NCI-H748 treated with DMSO at 0.1 percent for 48 hours (cell line): ENCODE measurements at places on chromosomes 4 and X.
A peak's percentile ranks its signal among the peaks of the same experiment; 100 is the strongest.

DNA sequence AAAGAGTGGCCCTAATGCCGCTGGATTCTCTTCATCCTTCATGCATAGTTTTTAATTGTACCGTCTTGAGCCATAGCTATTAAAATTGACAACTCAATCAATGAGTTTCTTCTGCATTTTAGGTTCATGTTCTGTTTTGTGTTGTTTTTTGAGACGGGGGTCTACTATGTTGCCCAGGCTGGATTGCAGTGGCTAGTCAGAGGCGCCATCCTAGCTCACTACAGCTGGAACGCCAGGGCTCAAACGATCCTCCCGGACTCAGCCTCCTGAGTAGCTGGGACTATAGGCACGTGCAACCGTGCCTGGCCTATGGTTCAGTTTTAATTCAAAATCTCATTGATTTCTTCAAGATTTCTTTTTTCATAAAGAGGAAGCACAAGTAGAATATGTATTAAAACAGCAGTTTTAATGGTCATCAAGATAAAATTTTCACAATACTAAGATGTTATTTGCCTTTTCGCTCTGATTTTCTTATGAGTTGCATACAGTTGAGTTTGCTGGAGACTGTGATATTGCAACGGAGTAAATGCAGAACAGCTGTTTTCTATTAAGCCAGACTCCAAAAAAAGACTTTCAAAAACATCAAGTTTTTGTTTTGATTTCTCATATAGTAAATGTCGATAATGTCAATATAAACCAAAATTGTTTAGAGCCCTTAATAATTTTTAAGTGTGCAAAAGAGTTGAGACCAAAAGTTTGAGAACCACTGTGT is 1.1 kb upstream of the STX18 start:
- DNase-seq, result no peak

DNA sequence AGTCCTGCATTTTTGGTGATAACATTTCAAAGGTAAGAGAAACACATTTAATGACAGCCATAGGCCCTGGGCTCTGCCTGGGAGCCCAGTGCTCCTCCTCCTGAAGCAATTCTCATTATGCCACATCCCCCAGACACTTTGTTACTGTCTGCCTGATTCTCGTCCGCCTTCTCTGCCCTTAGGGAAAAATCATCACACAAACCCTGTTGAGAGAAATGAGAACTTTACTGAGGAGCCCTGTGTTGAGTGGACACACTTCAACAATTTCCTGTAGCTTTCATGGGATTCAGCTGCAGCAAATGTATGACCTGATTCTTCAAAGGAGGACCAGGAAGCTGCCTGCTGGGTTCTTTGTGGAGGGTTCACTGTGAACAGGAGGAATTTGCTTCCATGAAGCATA is 566.5 kb upstream of the FRG1 start:
- no peak for DNase-seq

GRCh38 chr4:81204571-81204970 is 10.5 kb downstream of the PRKG2 start:
- no peak for DNase-seq

DNA sequence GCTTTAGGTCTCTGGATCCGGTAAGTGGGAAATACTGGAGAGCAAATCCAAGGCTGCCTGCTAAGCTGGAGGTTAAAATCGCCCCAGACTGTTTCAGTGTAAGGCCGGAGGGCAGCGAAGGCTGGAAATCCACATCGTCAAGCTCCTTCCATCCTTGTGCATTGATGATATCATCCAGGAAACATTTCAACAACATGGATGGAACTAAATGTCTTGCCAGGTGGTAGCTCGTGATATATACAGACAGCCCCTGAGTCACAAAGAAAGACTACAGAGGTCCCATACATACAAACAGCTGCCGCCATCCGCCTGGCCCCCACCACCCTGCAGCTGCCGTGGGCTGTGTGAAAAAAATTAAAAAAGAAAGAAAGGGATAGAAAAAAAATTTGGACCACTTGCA is 148.9 kb upstream of the RBPJ start:
- no peak for DNase-seq

- DNase-seq, result peak; percentile 13
Measured at GRCh38 chr4:80183250-80184052, 13.9 kb upstream of the PRDM8 start.

DNA sequence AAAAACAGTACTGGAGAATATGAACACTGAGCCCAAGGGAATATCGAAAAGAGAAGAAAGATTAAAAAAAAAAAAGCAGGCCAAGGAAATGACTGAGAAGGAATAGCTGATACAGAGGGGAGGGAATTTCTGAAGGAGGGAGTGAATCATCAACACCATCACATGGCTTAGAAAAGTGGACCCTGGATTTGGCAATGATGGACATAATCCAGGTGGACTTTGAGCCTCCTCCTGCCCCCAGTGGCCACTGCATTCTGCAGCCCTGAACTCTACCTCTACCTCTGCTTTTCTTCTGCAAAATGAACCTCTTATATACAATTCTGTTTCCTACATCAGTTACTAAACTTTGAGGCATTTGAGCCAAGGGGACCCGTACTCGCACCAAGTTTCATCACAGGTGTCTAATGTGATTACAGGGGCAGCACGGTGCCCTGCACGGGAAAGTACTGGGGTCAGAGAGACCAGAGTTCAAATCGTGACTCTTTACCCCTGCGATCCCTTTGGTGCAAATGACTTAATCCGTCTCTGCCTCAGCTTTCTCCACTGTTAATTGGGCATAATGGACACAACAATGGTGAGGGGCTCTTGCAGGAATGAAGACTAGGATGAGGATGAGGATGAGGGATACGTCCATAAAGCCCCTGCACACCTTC is 1.1 kb downstream of the OCIAD2 start:
- DNase-seq, result no peak

DNA sequence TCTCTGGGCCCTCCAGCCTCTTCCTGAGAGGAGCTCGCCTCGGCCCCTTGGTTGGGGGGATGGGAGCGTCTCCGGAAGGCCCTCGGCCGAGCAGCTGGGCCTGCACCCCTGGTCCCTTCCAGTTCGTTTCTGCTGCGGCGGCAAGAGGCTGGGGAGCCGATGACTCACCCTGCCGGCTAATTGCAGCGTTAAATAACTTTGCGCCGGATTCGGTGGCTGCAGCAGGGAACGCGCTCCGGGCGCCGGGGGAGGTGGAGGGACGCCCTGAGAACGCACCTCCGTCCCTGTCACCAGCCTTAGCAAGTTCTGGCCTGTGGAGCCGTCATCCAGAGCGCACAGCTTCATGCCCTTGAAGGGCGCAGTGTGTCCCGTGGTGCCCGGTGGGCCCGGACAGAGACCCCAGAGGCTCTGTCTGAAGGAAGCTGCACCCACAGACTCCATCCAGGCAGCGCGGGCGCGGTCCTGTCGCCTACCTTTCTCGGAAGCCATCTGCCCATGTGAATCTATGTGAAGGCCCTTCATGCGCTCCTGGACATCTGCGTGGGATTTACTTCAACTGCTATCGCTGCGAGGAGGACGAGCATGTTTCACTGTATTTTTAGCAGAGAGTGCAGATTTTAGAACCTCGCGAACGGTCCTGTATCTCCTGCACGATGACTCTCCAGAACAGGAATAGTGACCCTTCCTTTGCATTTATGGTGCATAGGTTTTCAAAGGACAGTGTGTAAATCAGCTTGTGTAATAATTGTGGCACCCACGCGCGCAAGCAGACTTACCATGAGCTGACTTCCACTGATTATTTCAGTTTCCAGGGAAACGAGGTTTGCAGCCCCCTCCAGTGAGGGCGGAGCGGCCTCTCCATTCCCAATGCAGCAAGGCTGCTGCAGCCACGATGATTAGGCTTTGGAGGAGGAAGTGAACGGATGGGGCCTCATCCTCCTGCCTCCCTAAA is 1.7 kb upstream of the TMEM271 start:
- DNase-seq, result no peak

DNA sequence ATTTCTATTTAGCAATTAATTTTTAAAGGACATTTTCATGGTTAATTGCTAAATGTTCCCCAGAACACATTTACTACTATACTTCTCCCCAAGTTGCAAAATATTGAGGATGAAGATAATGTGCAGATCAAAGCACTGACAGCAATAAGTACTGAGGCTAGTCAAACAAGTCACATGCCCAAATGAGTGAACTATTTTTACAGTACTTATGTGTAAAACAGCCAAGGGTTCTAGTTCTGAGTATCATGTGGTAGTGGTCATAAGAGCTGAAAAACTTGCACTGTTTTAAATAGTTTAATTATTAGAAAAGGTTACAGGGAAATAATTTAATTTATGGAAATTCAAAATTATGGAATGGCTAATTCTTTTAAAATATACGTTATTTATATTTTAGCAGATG is 3.8 kb downstream of the GALNTL6 start:
- DNase-seq, result no peak

GRCh38 chrX:21972721-21973120 is 32.2 kb downstream of the SMS start:
- no peak for DNase-seq

DNA sequence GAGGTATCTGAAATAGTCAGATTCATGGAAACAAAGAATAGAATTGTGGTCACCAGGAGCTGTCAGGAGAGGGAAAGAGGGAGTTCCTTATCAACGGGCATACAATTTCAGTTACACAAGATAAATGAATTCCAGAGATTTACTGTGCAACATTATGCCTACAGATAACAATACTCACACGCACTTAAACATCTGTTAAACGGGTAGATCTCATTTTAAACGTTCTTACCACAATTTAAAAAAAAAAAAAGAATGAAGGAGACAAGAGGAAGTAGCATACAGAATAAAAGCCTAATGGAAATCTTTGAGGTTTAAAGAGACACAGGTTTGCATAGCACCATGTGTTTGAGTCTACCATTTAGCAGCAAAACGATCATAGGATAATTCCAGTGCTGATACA is 298.0 kb downstream of the DKK2 start:
- DNase-seq, result no peak

DNA sequence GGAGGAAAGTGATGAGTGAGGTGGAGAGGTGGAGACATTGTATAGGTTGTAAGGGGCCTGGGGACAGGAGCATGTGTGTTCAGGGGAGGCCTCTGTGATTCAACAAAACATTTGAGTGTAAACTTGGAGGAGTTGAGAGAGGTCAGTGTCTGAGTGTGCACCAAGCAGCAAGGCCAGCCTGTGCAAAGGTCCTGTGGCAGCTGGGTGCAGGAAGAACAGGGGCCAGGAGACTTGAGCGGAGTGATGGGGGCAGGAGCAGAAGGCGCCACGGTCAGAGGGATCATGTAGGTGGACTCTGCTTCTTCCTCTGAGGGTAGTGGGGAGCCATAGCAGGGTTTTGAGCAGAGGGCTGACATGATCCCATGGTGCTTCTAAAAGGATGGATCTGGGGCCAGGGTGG is 9.6 kb upstream of the PSAPL1 start:
- no peak for DNase-seq

DNA sequence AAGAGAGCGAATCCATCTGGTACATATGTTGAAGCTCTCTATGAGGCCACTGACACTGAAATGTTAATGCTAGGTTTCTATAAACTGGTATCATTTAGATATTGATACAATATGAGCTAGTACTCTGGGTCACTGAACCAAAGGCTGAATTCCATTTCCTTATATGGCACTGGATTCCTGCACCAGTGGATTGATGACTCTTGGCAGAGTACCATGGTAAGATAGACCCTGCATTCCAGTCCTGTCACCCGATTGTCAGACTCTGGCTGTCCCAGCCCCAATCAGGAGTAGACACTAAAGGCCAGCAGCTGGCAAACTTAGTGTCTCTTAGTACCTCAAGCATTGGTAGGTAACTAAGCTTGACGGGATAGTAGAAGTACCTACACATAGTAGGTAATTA is 44.0 kb upstream of the EOLA2 start:
- no peak for DNase-seq

DNA sequence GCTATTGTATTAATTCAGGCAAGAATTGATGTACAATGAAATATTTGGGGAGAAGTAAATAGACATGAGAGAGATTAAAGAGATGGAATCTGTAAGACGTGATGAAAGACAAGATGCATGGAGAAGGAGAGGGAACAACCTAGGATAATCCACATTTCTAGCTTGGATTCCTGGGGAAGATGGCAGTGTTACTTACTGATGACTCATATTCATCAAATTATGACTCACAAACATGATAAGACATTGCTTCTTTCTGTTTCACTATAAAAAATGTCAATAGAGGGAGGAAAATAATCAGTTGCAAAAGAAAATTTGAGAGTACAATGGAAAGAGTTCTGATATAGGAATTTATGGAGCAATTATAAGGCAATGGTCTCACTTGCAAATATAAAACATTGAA is 104.1 kb upstream of the BMP3 start:
- DNase-seq, result no peak

DNA sequence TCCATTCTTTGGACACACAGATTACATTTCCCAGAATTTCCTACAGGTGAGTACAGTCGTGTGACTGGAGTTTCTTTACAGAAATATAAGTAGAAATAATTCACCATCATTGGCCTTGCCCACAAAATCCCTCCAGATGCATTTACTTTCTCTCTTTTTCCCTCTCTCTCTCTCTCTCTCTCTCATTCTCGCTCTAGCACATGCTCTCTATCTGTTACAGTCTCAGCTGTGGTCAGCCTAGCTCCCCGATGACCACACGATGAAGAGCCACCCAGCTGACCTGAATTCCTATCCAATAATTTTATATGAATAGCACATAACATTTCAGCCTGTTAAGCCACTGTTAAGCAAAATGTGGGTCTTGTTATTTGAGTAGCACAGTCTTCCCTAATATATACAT is 507.9 kb downstream of the PCDH7 start:
- DNase-seq, result no peak

- DNase-seq, result no peak
Measured at GRCh38 chr4:59729321-59729720, 1470.8 kb upstream of the ADGRL3 start.

GRCh38 chr4:8850074-8850829 is 21.4 kb downstream of the HMX1 start:
- DNase-seq, result no peak

- no peak for DNase-seq
Measured at GRCh38 chr4:151473521-151474097, 64.6 kb downstream of the FHIP1A start.

DNA sequence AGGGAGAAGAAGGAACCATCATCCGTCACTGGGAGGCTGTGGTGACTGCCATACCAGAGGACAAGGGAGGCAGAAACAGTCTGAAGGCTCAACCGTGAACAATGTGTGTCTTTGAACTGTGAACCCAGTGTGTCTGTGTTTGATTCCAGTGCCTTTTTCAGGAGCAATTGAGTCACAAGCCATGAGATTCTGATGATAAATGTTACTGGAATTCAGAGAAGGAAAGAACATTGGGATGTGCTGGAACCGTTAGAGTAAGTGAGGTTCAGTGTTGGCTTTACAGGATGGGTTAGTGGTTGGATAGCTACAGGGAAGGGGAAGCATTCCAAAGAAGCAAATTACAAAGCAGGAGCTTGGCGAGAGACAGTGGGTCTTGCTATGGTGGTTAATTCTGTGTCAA is 464.4 kb downstream of the TRIML1 start:
- no peak for DNase-seq

DNA sequence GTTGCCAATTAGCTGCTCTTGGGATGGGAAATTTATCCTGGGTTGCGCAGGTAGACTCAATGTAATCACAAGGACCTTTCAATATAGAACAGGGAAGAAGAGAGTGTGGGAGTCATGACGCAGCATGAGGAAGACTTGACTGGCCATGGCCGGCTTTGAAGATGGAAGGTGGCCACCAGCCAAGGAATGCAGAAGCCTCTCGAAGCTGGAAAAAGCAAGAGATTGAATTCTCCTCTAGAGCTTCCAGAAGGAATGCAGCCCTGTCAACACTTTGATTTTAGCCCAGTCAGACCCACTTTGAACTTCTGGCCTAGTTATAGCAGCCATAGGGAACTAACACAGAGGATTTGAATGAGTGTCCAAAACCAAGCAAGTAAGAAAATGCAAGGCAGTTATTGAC is 14.7 kb upstream of the SH3KBP1 start:
- no peak for DNase-seq
